Upper lobe of left lung (tissue), 6 donors: ENCODE measurements at places on chromosomes 16 and 17. TPM values are rescaled to one million over a fixed set of nuclear protein-coding genes. Genes with fewer than 3 reads are reported as not detected.

Gene FBXO39
- total RNA-seq, result not detected

Gene KRTAP4-5
- not detected for total RNA-seq

Gene CTRB1
- not detected for total RNA-seq

Gene TP53TG3D
- not detected for total RNA-seq

Gene IRX3
- 56.8 TPM for total RNA-seq

Gene PRR29
- 5.3 TPM for total RNA-seq

Gene MCRIP1
- total RNA-seq, result 97.8 TPM

Gene CDRT15L2
- total RNA-seq, result not detected

Gene AIPL1
- total RNA-seq, result not detected

DNA sequence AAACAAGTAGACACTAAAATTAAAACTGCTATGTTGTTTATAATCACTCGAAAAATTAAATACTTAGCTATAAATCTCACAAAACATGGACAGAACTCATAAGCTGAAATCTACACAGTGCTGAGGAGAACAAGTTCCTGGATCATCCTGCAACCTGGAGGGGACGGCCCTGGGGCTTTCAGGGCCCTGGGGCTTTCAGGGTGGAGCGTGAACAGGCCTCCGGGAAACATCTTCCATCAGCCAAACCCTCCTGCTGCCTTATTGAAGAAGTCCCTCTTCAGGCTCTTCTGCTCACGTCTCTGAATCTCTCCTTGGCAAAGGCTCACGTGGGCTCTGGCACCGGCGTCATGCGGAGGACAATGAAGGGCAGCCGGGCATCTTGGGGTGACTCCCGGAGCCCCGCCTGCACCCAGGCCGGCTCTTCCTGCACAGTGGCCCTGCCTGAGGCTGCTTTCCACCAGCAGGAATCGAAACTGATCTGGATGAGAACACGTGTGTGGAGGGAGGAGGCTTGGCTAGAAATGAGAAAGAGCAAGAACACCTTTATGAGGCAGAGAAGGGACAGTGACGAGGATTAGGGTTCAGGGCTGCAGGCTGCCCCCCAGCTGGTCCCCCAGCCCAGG is 127.3 kb downstream of the CDRT15L2 start:
- no peak for DNase-seq

- no peak for DNase-seq
These were observed 181.7 kb downstream of the MRTFB start for GRCh38 chr16:14252860-14253259.

- no peak for DNase-seq
These were observed 8.7 kb downstream of the CORO7 start for GRCh38 chr16:4407543-4408322.

DNA sequence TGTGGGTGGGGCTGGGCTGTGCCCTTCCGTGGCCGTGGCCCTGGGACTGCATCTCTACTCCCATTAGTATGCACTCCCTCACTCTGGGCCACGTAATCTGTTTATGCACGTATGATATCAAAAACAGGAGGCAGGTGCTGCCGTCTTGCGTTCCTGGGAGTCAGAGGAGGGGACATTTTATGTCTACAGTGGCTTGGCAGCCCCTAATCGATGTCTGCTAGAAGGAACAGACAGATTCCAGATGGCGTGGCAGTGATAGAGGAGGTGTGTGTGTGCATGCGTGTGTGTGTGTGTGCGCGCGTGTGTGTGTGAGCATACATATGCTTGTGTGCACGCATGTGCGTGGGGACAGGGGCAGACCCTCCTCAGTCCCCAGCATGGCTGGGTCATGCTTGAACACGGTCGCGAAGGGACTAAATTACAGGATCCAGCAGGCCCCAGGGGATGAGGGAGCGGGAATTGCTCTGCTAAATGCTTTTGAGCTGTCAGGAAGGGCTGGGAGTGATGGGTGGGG is 44.7 kb downstream of the SREBF1 start:
- no peak for DNase-seq

DNA sequence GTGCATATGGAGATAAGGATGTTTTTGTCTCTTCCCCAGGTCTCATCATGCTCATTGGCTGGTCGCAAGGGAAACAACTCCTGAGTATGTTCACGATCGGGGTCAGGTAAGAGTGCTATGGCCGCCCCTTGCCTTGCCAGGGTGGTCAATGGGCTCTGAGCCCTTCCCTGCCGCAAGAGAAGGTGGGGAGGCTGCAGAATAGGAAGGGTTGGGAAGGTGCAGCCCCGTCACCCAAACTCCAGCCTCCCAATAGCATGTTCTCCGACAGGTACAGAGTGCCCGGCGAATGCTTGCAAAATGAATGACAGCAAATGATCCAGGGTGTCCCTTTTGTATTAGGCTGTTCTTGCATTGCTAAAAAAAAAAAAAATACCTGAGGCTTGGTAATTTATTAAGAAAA is 57.4 kb downstream of the ATP2C2 start:
- no peak for DNase-seq

- peak; percentile 94 for DNase-seq
These were observed 7.5 kb downstream of the MNT start for GRCh38 chr17:2393174-2393953.

DNA sequence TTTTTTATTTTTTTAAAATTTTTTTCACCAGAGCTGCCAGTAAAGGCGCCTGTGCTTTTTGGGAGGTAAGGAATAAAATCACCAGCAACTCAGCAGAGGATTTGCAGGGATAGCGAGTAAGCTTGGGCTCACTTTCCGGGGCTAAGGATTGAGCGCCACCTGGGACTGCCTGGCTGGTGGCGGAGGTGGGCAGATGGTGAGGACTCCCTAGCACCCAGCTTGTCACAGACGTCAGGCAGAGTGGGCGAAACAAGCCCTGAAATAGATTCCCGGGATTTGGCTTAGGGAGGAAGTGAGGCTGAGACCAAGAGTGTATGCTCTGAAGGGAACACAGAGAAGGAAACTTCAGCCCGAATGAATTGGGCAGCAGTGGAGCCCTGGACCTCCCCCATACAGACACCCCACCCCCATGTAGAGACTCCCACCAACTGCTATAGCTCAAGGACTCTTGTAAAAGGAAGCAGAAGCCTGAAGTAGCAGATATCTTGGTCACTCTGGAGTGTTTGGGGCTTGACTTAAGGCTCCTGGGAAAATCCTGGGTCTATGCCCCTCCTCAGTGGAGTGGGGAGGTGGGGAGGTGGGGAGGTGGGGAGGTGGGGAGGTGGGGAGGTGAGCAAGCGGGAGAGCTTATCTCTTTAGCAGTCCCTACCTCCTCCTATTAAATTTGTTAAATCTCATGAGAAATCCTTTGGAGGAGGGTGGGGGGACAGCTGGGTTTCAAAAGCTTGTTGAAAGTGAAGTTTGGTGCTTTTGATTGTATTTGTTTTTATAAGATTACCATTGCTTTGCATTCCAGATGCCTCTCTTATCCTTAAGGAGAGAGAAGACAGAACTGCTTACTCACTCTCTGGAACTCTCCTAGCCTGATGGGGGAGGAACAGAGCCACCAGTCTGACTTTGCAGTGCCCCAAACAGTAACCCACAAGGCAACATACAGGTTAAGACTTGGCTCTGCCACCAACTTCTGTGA is 8.2 kb downstream of the ARL4D start:
- no peak for DNase-seq

DNA sequence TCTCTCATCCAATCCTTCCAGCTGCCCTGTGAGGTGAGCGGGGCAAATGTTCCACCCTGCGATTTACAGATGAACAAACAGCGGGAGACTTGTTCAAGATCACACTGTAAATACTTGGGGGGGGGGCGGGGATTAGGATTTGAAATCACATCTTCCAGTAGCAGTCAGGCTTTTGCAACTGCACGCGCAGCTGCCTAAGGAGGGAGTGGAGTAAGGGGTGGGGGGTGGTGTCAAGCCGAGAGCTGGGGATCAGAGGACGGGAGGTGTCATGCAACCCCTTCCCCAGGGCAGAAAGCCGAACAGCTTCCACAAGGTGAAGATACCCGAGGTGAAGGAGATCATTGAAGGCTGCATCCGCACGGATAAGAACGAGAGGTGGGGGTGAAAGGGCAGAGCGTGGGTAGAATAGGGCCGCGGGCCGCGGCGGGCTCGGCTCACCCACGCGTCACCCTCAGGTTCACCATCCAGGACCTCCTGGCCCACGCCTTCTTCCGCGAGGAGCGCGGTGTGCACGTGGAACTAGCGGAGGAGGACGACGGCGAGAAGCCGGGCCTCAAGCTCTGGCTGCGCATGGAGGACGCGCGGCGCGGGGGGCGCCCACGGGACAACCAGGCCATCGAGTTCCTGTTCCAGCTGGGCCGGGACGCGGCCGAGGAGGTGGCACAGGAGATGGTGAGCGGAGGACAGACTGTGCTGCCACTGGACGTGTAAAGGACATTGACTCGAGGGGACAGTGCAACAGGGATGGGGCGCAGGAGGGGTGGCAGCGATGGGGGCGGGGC is 4.6 kb downstream of the WNK4 start:
- DNase-seq, result peak; percentile 86

DNA sequence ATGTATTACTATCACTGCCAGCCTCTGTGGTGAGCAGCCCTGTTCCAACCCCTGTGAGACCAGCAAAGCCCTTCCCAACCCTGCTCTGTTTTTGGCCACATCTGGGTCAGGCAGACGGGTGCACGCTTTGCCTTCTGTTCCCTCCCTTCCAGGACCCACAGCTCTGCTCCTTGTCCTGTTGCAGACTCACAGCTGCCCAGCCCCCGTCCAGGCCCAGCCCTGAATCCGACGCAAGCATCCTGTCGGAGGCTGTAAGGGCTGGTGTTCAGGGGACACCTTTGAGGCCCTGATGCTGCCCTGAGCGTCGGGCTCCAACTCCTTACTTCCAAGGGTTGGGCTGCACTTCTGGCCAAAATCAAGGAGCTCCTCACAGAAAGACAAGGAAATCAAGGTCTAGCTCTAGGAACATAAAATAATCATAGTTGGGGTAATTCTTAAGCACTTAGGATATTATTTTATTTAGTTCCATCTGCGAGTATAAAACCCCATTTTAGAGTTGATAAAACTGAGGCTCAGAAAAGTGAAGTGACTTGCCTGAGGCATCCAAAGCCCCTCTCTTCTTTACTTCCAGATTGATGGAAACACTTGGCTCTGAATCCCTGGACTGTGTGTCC is 14.3 kb upstream of the SRCIN1 start:
- DNase-seq, result no peak

GRCh38 chr16:11094075-11094856 is 149.9 kb downstream of the CLEC16A start:
- DNase-seq, result peak; percentile 69

- DNase-seq, result no peak
These were observed 823 bp downstream of the NBR1 start for GRCh38 chr17:43171586-43172487.

GRCh38 chr17:67992548-67993152 is 3.6 kb downstream of the C17orf58 start:
- no peak for DNase-seq

DNA sequence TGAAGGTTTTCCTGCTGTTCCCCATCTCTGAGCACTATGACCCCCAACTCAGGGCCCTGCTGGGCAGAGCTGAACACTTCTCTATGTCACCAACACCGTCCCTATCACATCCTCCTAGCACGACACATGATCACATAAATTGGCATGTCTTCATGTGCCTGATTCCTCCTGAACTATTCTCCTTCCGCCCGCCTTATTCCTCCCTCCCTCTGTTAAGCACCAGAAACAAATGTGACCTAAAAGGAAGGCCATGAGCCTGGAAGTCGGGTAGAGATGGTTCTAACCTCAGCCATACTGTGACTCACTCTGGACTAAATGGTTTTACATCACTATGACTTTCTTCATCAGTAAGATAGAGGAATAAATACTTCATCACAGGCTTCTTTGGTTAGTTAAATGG is 80.8 kb upstream of the DYNLRB2 start:
- DNase-seq, result no peak

DNA sequence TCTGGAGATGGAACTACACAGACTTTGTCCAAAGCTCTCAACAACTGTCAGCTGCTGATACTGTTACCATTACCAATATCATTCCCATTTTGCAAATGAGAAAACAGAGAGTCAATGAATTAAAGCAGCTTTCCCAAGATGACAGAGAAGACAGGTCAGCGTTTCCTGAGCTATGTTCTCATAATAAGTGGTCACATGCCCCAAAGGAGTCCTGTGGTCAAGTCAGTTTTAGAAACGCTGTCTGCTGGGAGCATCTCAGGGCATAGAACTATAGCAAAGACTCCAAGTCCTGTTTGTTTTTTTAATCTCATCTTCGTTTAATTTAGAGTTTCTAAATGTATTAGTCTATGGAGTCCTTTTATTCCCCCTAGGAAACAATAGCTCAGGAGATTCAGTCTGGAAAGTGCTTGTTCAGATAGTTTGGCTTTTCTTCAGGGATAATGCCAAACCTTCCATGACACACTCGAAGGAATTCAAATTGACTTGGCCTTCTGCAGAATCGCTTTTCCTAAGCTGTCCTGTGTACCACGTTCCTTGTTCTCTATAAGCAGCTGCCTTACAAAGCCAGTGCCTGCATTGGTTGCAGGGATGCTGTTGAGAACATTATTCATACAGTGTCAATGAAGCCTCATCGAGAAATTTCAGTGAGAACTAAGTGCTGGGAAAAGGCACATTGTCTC is 12.1 kb downstream of the CCDC42 start:
- no peak for DNase-seq

DNA sequence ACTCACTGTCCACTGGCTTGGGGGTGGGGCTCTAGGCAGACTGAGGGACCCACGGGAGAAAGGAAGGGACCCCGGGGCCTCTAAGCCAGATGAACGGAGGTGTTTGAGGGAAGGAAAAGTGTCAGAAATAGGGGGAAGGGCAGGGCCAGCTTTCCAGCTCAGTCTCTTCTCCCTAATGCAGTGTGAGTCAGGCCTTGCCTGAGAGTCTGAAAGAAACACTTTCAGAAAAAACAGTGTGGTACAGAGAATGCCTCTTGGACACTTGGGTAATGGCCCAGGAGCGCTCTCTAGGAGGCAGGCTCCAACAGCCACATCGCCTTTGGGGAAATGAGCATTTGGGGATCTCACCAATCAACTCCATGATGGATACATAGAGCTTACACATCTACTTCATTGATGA is 46.9 kb downstream of the NDEL1 start:
- DNase-seq, result no peak

GRCh38 chr16:23257682-23258081 is 44.4 kb upstream of the SCNN1B start:
- DNase-seq, result no peak

GRCh38 chr17:81306491-81306890 is 11.4 kb upstream of the SLC38A10 start:
- DNase-seq, result no peak

DNA sequence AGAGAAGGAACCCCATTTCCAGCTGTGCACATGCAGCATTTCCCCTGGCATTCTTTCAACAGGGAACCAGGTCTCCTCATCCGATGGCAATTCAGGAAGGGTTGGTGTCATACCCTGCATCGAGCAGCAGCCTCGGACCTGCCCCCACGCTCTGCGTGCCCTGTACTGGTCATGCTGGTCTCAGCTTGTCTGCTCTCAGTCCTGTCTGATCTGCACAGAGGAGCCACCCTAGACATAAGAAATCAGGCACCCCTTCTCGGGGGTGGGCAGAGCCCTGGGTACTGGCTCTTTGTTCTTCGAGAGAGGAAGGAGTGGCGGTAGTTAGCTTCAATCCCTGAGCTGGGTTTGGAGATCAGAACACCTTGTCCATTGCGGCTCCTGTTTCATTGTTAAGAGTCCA is 162.0 kb upstream of the RPH3AL start:
- DNase-seq, result no peak
